ENCODE measurements at places on chromosomes 12 and 14. TPM values are rescaled to one million over a fixed set of nuclear protein-coding genes. Genes with fewer than 3 reads are reported as not detected.

GRCh38 chr12:39459027-39459434 lies 16.1 kb upstream of the KIF21A start:
- no peak for DNase-seq
- H3K4me3 ChIP-seq = no peak overlapping the region
- H3K36me3 ChIP-seq = no peaks in the 10 kb centered on the region

DNA sequence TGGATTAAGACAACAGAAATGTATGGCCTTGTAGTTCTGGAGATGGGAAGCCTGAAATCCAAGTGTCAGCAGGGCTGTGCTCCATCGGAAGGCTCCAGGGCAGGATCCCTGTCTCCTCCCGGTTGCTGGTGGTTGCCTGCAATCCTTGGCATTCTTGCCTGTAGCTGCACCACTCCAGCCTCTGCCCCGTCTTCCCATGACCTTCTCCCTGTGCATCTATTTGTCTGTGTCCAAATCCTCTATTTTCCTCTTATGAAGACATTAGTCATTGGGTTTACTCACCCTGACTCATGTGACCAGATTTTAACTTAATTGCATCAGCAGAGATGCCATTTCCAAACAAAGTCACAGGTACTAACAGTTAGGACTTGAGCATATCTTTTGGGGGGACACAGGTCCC lies 15.1 kb downstream of the TUNAR start:
- H3K36me3 ChIP-seq = no peaks in the 10 kb centered on the region
- DNase-seq = no peak
- no peak overlapping the region for H3K27ac ChIP-seq
- H3K4me1 ChIP-seq = no peaks in the 10 kb centered on the region

DNA sequence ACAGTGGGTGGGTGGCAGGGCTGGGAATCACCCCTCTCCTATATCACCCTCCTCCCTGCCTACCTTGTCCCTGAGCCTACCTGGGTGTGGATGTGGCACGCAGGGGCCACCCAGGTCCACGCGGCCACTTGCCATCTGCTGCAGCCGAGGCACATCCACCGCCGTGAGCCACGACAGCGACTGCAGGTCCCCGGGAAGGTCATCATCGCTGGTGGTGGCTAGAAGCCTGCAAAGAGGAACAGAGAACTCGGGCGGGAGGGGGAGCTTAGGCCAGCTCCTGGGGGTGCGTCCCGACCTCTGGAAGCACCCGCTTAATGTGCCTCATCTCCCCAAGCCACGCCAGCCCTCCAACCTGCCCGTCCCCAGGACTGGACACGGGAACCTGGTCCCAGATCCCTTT lies 19.0 kb downstream of the FOXN4 start:
- no peak overlapping the region for H3K27ac ChIP-seq
- H3K27me3 ChIP-seq = peaks cover 6% of the 10 kb centered on the region
- no peak for DNase-seq
- H3K36me3 ChIP-seq = no peaks in the 10 kb centered on the region
- no peaks in the 10 kb centered on the region for H3K4me1 ChIP-seq

- no peak for DNase-seq
- no peak overlapping the region for H3K27ac ChIP-seq
- H3K36me3 ChIP-seq = no peaks in the 10 kb centered on the region
- H3K4me1 ChIP-seq = no peaks in the 10 kb centered on the region
- H3K27me3 ChIP-seq = no peaks in the 10 kb centered on the region
- H3K4me3 ChIP-seq = no peak overlapping the region
Measured at GRCh38 chr12:121958541-121959240, 40.3 kb downstream of the CFAP251 start.

GRCh38 chr12:106150555-106150954 lies 11.8 kb upstream of the NUAK1 start:
- no peak for DNase-seq
- H3K4me3 ChIP-seq = no peak overlapping the region
- H3K27me3 ChIP-seq = no peaks in the 10 kb centered on the region
- no peak overlapping the region for H3K27ac ChIP-seq
- no peaks in the 10 kb centered on the region for H3K36me3 ChIP-seq

- no peak overlapping the region for H3K27ac ChIP-seq
- no peaks in the 10 kb centered on the region for H3K36me3 ChIP-seq
- no peak overlapping the region for H3K4me3 ChIP-seq
Measured at GRCh38 chr12:23349564-23349963, 599.9 kb downstream of the SOX5 start.

DNA sequence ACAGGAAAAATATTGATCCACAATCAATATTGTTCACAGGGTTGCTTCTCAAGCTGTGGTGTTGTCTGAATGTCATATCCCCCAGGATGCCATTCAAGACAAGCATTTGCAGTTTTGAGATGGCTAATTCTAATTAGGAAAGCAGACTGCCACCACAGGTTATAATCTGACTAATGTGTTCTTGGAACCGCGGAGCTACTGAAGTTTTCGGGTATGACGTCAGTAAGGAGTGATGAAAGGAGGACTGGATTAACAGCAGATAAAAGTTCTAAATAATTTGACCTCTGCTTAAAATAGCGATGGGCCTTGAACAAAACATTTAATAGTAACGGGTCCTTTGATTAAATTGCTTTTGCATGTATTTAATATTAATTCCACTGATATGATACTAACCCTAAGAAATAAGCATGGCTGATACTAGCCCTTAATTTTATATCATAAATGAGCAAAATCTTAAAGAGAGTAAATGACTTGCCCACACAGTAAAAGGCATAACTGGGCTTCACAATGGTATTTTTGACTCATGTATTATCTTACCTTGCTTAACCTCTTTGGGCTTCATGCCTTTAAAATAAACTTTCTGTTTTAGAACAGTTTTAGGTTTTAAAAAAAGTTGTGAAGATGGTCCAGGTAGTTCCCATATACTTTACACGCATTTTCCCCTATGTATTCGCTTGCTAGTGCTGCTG lies 50.3 kb downstream of the TSHR start:
- H3K4me3 ChIP-seq = no peak overlapping the region

DNA sequence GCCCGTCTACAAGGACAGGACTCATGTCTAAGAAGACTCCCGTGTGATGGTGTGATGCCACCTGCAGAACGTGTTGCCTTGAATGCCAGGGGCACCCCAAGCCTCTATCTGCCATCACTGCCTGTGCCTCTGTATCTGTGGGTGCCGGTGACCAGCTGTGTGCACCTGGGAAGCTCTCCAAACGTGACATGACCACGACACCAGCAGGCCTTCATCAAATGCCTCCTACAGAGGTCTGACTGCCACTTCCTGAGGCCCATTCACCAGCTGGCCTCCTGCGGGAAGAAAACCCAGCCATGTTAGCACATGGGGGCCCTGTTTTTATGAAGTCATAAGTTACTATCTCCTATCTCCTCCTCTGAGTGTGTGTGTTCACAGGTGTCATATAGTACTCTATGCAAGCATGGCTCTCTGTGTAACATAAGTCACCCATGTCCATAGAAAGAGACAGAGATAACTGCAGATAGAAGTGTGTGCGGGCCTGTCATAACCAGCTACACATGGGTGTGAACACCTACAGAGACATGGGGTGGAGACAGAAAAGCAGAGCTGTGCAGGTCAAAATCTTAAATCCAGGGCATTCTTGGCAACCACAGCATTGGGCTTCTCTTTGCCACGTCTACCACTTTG lies 18.3 kb upstream of the SERPINA4 start:
- H3K36me3 ChIP-seq = no peaks in the 10 kb centered on the region
- no peak overlapping the region for H3K27ac ChIP-seq
- peaks cover 6% of the 10 kb centered on the region for H3K4me1 ChIP-seq
- H3K4me3 ChIP-seq = no peak overlapping the region

DNA sequence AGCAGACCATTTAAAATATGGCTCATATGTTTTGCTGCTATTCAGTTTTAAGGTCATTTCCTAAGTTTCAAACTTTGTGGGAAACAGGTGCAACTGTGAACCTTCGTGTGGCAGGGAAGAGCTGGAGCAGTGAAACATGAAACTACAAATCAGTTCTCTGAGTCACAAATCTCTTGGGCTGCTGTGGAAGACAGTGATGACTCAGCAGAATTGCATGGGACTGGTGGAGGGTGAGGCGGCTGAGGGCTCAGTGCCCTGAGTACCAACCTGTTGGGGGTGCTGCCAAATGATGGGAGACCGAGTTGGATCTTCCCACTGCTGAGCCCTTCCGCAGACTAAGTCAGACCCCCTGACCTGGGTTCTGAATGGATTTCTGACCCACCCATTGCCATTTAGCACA lies 8.4 kb upstream of the CALM1 start:
- peaks cover 13% of the 10 kb centered on the region for H3K4me1 ChIP-seq
- peak overlapping the region; percentile 17 for H3K27ac ChIP-seq
- no peaks in the 10 kb centered on the region for H3K36me3 ChIP-seq
- no peaks in the 10 kb centered on the region for H3K27me3 ChIP-seq

SERPINA5 gene
- polyA plus RNA-seq = 98.7 TPM

SLC6A13 gene
- polyA plus RNA-seq = 5.9 TPM

SYCP3 gene
- polyA plus RNA-seq = 1.0 TPM

CCDC175 gene
- not detected for polyA plus RNA-seq

AKAP6 gene
- 0.46 TPM for polyA plus RNA-seq

Measured in hepatocyte (in vitro differentiated cells).